NCI-H1417 treated with DMSO at 0.1 percent for 48 hours (cell line): ENCODE measurements at places on chromosomes 4 and X.

DNA sequence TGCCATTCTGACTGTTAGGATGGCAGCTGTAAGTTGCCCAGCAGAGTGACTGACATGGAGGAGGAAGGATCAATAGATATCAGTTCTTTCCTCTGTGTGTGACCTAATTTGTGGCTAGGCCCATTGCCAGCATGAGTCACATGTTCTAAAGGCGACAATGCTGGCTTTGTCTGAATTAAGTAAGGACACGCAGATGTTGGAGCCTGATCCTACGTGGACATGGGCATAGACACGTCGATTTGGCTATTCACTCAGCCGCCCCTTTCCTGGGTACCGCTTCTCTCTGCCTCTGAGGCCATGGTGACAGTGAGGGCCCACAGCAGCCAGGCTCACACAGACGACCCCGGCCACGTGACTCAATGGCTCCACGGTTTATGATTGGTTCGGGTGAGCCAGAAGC, 16.3 kb downstream of the PROM1 start:
- DNase-seq, result no peak

- DNase-seq, result no peak
Observed at GRCh38 chr4:28014469-28014868, 1153.8 kb downstream of the STIM2 start.

GRCh38 chr4:151218343-151218742, 58.6 kb upstream of the PRSS48 start:
- DNase-seq, result no peak

DNA sequence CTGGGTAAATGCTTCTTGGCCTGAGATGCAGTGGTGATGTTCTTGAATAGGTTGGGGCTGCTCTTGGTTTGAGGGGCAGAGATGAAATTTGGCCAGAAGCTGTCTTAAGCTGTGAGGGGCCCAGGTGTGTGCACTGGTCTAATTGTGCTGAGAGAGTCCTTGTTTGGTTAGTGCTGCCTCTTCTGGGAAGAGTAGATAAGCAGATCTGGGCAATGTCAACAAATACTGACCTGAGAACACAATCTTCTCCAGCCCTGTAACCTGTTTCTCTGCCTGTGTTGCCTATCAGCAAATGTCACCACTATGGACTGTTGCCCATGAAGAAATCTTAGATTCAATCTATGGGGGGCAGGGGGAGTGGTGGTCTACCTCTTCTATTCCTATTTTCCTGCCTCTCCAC, 17.2 kb upstream of the USP27X start:
- no peak for DNase-seq

DNA sequence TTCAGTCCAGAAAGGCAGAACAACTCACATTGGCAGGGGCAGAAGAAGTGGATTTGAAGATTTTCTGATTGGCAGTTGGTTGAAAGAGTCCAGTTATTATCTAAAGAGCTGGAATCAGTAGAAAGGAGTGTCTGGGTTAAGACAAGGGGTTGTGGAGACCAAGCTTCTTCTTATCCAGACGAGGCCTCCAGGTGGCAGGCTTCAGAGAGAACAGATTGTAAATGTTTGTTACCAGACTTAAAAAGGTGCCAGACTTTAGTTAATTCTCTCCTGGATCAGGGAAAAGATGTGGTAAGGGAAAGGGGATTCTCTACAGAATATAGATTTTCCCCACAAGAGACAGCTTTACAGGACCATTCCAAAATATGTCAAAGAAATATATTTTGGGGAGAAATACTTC, 36.7 kb upstream of the TLR3 start:
- DNase-seq, result no peak

DNA sequence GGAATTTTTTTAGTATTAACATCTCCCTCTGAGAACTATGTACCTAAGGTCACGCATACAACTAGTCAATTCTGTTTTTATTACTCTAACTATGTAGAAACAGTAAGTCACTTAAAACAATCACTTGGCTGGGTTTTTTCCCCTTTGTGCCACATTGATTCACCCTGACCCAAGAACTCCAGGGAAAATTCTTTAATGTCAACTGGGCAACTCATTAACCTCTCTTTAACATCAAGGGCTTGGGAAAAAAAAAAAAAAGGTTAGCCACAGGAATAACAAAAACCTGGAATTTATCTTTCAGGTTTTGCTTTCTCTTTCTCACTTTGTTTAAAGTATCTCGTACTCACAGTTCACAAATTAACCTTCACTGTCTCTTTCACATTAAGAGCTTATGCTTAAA, 8.1 kb downstream of the RPL9 start:
- no peak for DNase-seq

- no peak for DNase-seq
Observed at GRCh38 chr4:87066403-87067123, 131.8 kb downstream of the AFF1 start.

GRCh38 chrX:110133735-110134370, 130.9 kb downstream of the TMEM164 start:
- DNase-seq, result no peak

- DNase-seq, result no peak
Observed at GRCh38 chrX:19194285-19195242, 72.3 kb upstream of the ADGRG2 start.

DNA sequence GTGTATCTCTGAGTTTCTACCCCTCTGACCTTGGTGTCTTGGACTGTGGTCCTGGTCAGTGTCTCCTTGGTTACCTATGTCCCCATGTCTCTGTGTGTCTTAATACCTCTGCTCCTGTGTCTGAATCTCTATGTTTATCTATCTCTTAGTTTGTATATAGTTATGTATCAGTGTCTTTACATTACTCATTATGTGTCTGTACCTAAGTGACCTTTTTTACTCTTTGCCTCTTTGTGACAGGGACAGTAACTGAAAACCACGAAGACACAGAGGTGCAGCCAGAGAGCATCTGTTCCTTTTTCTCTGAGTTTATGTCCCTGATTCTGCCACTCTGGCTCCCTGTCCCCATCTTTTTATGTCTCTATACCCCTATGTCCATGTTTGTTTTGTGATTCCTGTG, 49.4 kb downstream of the ITIH6 start:
- no peak for DNase-seq

GRCh38 chr4:147913137-147913536, 181.2 kb downstream of the ARHGAP10 start:
- no peak for DNase-seq
